ENCODE measurements at places on chromosomes 5 and 9.

- no peak for DNase-seq
Observed at GRCh38 chr9:130359819-130360218, 84.9 kb upstream of the ASS1 start.

DNA sequence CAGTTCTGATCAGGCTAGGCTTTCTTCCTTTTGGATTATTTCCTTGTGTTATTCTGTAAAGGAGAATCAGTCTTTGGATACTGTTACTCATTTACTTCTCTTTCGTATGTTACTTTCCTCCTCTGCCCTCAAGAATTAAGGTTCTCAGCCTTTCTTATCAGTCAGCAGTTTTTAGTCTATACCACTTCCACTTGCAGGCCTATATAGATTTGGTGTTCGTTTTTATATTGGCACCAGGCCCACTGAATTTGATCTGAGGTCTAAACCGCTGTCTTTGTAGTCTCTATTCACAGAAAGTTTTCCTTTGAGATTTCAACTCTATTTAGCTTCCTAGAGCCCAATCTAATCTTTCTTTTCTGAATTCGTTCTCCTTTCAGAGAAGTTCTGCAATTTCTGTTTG, 62.8 kb downstream of the ERBIN start:
- DNase-seq: peak; percentile 93

GRCh38 chr9:100455470-100455869, 17.5 kb upstream of the TMEFF1 start:
- no peak for DNase-seq

DNA sequence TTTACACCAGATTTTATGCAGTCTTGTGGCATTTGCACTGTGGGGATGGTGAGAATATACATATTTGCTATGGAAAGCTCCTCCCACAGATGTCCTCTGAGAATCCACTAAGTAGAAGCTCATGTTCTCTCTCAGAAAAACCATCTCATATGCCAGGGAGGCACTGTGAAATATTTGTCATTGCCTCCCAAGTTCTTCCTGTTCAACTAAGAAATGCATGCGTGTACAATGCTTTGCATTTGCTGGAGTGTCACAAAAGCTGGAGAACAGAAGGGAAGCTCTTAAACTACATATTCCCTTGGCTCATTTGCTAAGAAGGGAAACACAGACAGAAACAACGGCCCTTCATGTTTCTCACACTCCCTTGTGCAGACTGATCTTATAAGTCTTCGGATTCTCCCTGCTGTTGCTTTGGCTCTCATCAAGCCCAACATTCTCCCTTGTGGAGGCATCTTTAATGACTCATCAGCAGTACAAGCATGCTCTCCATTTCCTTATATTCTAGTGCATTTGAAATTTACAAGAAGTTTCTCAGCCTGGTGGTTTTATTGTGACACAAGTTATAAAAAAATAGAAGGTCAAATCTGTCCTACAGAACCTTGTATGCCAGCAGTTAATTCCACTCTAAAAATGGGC, 220.6 kb downstream of the TRIM36 start:
- DNase-seq: no peak
